ENCODE measurements at places on chromosomes 13 and 19.

DNA sequence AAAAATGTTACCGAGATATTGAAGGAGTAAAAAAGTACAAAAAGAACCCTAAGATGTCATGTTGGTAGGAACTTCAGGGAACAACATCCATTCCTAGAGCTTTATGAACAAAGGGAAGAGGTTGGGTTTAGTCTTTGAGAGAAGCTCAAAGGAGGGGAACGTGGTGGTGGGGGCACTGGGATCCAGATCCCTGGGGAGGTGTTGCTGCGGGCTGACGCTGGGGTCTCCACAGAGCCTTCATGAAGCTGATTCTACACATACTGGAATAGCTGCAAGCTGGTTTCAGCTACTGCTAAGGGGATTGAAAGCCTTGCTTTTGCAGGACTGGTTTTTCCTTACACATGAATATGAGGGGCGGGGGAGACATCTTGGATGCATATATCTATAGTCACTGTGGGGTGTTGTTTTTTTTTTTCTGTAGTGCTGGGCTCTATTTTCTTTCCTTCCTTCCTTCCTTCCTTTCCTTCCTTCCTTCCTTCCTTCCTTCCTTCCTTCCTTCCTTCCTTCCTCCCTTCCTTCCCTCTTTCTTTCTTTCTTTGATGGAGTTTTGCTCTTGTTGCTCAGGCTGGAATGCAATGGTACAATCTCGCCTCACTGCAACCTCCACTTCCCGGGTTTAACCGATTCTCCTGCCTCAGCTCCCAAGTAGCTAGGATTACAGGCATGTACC lies 6.5 kb upstream of the MZF1 start:
- DNase-seq = no peak

DNA sequence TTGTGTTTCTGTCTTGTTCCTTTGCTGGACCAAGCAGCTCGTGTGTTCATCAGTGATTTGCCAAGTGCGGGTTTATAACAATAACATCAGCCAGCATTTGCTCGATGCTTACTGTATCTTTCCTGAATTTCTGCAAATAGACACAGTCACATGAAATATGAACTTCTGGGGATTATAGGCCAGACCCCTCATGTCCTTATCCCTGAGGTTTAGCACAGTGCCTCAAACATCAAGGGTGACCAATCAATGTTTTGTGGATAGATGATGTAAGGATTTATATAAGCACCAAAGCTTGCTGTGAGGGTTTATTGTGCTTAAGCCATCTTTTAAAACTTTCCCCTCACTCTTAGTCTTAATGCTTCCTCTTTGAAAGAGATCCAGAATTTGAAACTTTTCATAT lies 323.9 kb downstream of the SLC7A1 start:
- DNase-seq = no peak

DNA sequence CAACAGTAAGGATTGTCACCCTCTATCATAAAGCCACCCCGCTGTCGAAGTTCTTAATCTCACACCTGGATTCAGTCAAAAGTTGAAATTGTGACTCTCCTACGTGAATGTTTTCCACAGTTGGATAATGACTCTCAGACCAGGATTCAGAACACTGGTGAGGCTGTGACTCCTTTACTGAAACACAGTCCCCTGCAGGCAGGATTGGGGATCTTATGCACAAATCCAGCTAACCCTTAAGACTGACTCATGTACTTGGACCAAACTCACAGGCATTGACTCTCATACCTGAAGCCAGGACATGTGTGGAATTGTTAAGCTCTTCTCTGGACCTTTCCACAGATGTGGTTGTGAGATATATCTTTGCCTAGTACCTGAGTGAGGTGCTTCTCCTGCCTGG lies 46.8 kb downstream of the ZNF85 start:
- no peak for DNase-seq

- no peak for DNase-seq
These were observed 1.2 kb downstream of the POLR1D start for GRCh38 chr13:27622881-27623280.

GRCh38 chr13:48501705-48502104 lies 31.2 kb downstream of the RCBTB2 start:
- DNase-seq = no peak

DNA sequence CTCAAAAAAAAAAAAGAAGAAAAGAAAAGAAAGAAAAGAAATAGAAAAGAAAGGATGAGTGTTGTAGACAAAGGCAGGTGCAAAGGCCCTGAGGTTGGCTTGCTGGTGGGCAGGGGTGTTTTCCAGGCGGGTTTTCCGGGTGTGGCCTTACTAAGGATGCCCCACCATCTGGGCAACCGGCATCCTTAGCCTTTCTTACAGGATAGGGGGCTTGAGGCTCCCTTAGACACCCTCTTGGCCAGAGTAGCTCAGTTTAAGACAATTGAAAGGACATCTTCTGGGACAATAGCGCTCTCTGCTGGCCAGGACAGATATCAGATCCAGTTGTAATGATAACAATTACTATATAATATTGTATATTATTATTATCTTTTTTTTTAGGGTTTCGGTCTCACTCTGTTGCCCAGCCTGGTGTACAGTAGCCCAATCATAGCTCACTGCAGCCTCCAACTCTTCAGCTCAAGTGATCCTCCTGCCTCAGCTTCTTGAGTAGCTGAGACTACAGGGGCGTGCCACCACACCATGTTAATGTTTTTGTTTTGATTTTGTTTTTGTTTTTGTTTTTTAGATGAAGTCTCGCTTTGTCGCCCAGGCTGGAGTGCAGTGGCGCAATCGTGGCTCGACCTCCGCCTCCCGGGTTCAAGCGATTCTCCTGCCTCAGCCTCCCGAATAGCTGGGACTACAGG lies 1.4 kb upstream of the QTRT1 start:
- DNase-seq = no peak

DNA sequence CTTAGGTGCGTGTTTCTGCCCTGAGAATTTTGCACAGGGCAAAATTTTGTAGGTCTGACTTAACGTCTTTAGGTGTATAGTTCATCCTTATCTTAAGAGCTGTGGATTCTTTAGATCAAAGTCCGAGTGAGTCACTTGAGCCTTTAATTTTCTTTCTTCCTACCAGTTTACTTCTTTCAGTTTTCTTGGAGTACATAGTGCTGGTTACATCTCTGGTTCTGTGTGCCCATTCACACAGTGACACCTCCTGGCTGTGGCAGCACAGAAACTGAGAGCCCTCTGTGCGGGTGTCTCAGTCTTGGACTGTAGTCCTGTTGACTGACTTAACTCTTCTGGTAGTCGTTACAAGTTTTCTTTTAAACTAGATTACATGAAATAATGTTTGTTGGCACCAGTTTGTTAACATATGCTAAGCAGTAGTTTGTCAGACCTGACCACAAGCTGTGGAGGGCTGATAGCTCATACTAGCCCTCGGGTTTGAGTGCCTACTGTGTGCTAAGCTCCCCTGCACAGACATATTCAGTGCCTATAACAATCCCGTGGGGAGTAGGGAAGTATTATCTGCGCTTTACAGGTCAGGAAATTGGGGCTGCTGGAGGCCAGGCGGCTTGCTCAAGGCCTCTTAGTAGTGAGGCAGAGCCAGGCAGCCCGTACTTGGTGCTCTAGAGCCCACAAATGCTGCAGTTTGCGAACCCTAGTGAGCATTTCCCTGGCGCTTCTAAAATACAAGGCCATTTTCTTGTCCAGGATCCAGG lies 1.6 kb downstream of the GATAD2A start:
- DNase-seq = no peak

- no peak for DNase-seq
These were observed 299.7 kb downstream of the TEX29 start for GRCh38 chr13:111620166-111620565.

Data from activated gamma-delta T cell (primary cell).